Lower leg skin (tissue), 4 donors: ENCODE measurements at places on chromosomes 3 and 15. TPM values are rescaled to one million over a fixed set of nuclear protein-coding genes. Genes with fewer than 3 reads are reported as not detected.

Gene LMAN1L
- not detected for total RNA-seq

Gene CPA3
- 2.0 TPM for total RNA-seq

Gene SLC12A1
- total RNA-seq = not detected

Gene ARHGEF3
- 22.0 TPM for total RNA-seq

Gene PLAAT1
- 2.8 TPM for total RNA-seq

Gene SLC28A1
- not detected for total RNA-seq

Gene UROC1
- not detected for total RNA-seq

Gene ANKRD34C
- not detected for total RNA-seq

Gene CMTM8
- 24.7 TPM for total RNA-seq

Gene ISL2
- not detected for total RNA-seq

Gene SNUPN
- 18.3 TPM for total RNA-seq

Gene CHRNA3
- 0.36 TPM for total RNA-seq

Gene CDHR4
- not detected for total RNA-seq

Gene PLCH1
- total RNA-seq = 0.97 TPM

Gene ADIPOQ
- total RNA-seq = 4.0 TPM

Gene PARP15
- 0.38 TPM for total RNA-seq

Gene INSYN1
- 33.9 TPM for total RNA-seq

Gene LRRC34
- not detected for total RNA-seq

Gene ALDH1A3
- 3.3 TPM for total RNA-seq

Gene AADACL2
- total RNA-seq = 78.2 TPM

Gene LDHAL6B
- not detected for total RNA-seq

Gene FEZF2
- not detected for total RNA-seq

Gene ROPN1
- total RNA-seq = 3.8 TPM

Gene OR5AC2
- total RNA-seq = not detected

Gene HYAL1
- 19.5 TPM for total RNA-seq

Gene LRRIQ4
- total RNA-seq = not detected
